B cell (primary cell): ENCODE measurements at places on chromosomes 6 and 20. TPM values are rescaled to one million over a fixed set of nuclear protein-coding genes. Genes with fewer than 3 reads are reported as not detected.

Gene CLPSL1
- total RNA-seq: not detected in 2 replicates

Gene GHRH
- total RNA-seq: not detected in 2 replicates

Gene ZNF334
- 0.07 and 0.22 TPM in 2 replicates for total RNA-seq

Gene MEP1A
- not detected in 2 replicates for total RNA-seq

Gene GOPC
- 25.0 and 26.7 TPM in 2 replicates for total RNA-seq

DNA sequence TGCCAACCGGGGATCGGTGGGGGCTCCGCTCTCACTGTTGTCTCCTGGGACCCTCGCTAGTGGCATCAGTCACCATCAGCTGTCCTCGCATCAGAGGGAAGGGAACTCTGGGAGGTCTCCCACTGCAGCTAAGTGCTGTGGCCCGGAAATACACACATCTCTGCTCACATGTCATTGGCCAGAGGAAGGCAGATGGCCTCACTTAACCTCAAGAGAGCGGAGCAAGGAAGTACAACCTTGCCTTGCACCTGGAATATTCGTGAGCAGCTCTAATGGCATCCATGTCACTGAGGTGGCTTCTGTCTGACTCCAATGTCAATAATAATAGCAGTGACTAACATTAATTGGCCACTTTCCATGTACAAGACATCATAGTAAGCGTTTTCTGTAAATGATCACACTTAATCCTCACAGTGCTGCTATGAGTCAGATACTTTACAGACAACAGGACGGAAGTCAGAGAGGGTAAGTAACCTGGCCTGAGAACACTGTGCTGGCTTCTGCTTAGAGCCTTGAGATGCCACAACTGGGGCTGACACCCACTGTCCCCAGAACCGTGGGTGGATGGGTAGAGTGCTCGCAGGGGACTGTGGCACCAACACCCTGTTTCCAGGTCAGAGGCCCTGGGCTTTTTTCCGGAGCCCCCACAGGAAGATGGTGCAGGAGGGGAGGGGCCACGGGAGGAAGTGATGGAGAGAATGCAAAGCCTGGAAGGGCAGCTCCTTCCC is 6.0 kb downstream of the LHFPL5 start:
- no peak for DNase-seq

- no peak for DNase-seq
Measured at GRCh38 chr6:95249175-95249574, 328.2 kb upstream of the MANEA start.

GRCh38 chr20:58747211-58747610 is 54.6 kb downstream of the NPEPL1 start:
- DNase-seq: no peak

DNA sequence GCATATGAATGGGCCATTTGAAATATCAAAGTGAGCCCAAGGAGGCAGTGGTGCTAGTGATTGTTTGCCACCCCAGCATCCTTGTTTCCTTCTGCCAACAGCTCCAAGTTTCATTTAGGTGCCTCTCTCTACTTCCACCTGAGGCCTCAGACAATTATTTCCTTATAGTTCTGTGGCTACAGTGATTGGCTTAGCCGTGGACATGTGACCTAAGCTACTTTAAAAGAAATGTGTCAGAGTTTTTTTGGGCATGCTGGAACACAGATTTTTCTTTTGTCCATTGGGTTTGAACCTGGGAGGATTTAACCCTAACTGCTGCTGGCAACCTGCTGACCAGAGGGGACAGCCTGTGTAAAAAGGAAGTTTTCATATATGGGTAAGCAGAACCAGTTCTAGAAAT is 319.4 kb downstream of the CD109 start:
- no peak for DNase-seq

- no peak for DNase-seq
Measured at GRCh38 chr20:38162878-38163875, 1.9 kb downstream of the TGM2 start.

GRCh38 chr6:153123801-153124200 is 7.3 kb downstream of the RGS17 start:
- no peak for DNase-seq

DNA sequence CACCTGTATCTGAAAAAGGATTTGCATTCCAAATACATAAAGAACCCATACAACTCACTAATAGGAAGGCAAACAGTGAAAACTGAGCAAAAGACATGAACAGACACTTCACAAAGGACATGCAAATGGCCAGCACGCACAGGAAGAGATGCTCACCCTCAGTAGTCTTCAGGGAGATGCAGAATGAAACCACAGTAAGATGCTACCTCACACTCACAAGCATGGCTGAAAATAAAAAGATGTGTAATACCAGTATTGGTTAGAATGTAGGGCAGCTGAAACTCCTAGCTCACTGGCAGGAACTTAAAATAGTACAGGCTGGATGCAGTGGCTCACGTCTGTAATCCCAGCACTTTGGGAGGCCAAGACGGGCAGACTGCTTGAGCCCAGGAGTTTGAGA is 64.6 kb downstream of the SNX5 start:
- DNase-seq: no peak

DNA sequence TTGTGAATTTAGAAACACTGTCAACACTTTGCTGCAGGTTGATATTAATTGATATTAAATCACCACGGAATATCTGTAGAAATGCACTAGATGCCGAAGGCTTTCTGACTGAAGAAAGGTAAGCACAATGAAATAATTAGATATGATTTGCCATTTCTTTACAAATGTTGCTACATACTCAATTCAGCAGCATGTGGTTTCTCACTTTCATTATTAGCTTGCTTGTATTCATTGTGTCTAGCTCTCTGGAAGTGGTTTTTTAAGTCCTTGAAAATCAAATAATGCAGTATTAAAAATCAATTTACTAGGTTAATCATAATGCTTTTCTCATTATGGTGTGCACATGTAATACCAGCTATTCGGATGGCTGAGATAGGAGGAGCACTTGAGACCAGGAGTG is 231.3 kb upstream of the MARCKS start:
- DNase-seq: no peak
